ENCODE measurements at places on chromosomes 4 and X.

DNA sequence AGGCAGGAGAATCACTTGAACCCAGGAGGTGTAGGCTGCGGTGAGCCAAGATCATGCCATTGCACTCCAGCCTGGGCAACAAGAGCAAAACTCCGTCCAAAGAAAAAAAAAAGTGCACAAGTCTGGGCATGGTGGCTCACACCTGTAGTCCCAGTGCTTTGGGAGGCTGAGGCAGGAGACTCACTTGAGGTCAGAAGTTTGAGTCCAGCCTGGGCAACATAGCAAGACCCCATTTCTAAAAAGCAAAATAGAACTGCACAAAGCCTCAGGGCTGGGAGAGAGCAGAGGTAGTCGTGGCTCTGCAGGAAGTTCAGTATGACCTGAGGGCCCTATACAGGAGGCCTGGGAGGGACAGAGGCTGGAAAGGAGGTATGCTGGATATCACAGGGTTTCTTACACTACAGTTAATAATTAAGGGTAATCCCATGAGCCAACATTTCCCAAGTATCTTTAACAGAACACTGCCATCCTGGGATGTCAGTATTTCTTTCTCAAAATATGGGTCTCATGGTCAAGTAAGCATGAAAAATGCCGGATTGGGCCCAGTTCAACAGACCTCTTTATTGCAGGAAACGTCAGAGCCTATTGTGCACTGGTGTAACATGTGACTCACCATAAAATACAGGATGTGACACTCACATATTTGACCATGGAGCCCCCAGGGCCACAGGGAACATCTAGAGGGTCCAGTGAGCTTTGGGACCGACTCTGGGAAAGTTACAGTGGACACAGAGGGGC lies 37.8 kb downstream of the ACSL1 start:
- peaks cover 17% of the 10 kb centered on the region for H3K4me1 ChIP-seq
- H3K4me3 ChIP-seq, result no peak overlapping the region
- no peaks in the 10 kb centered on the region for H3K27me3 ChIP-seq
- no peak for DNase-seq
- no peak overlapping the region for H3K27ac ChIP-seq

DNA sequence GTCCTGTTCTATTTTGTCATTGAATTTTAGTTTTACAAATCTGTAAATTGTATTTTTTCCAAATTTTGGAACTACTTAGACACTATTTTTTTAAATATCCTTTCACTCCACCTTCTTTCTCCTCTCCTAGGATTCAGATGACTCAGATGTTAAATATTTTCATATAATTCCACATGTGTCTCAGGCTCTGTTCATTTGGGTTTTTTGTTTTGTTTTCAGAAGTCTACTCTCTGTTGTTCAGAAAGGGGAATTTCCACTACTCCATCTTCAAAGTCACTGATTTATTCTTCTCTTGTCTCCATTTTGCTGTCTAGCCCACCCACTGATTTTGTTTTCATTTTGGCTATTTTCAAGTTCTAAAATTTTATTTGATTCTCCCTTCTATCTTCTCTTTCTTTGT lies 264.0 kb upstream of the SLIT2 start:
- no peak overlapping the region for H3K27ac ChIP-seq
- no peaks in the 10 kb centered on the region for H3K36me3 ChIP-seq
- no peaks in the 10 kb centered on the region for H3K27me3 ChIP-seq
- no peak for DNase-seq
- no peak overlapping the region for H3K4me3 ChIP-seq

- no peak overlapping the region for H3K4me3 ChIP-seq
- H3K27ac ChIP-seq, result no peak overlapping the region
- H3K36me3 ChIP-seq, result no peaks in the 10 kb centered on the region
- H3K4me1 ChIP-seq, result no peaks in the 10 kb centered on the region
- H3K27me3 ChIP-seq, result no peaks in the 10 kb centered on the region
Measured at GRCh38 chrX:57134702-57135101, 2.5 kb downstream of the SPIN2A start.

GRCh38 chr4:2186133-2186864 lies 55.6 kb downstream of the HAUS3 start:
- no peak overlapping the region for H3K27ac ChIP-seq
- no peaks in the 10 kb centered on the region for H3K27me3 ChIP-seq
- DNase-seq, result no peak
- no peak overlapping the region for H3K4me3 ChIP-seq
- no peaks in the 10 kb centered on the region for H3K4me1 ChIP-seq
- H3K36me3 ChIP-seq, result peaks cover 14% of the 10 kb centered on the region

DNA sequence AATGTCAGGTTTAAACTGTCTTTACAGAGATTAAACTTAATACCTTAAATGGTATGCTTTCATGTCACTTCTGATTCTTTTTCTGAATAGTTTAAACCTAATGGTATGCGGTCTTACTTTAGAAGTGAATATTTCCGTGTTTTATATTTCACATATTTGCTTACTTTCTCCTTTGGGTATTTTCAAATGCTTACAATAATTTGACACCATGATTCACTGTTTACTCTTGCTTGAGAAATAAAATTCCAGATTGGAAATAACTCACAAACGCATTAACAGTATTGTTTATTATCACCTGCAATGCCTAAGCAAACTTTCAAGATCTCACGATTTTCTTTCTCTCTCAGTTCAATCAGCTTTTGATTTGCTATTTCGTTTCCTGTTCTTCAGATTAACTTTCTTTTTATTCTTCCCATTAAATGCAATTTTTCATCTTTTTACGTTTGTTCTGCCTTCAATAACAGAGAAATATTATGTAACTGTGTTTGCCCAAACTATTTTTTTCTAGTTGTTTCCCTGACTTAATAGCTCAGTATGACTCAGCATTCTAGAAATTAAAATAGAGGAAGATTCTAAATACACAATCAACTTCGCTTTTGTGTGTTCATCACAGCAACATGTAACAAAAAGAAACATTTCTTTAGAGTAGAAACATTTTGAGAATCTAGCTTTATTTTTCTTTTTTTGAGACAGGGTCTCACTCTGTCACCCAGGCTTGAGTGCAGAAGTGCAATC lies 955.5 kb upstream of the PRKX start:
- H3K27ac ChIP-seq, result no peak overlapping the region
- no peaks in the 10 kb centered on the region for H3K27me3 ChIP-seq
- no peaks in the 10 kb centered on the region for H3K36me3 ChIP-seq
- H3K4me3 ChIP-seq, result no peak overlapping the region
- no peaks in the 10 kb centered on the region for H3K4me1 ChIP-seq

- DNase-seq, result no peak
- no peak overlapping the region for H3K27ac ChIP-seq
- no peak overlapping the region for H3K4me3 ChIP-seq
- H3K27me3 ChIP-seq, result no peaks in the 10 kb centered on the region
- no peaks in the 10 kb centered on the region for H3K36me3 ChIP-seq
Measured at GRCh38 chr4:82584931-82585330, 23.1 kb upstream of the TMEM150C start.

GRCh38 chr4:89263265-89263664 lies 44.3 kb downstream of the GPRIN3 start:
- no peaks in the 10 kb centered on the region for H3K27me3 ChIP-seq
- peaks cover 25% of the 10 kb centered on the region for H3K4me1 ChIP-seq
- no peak overlapping the region for H3K27ac ChIP-seq
- DNase-seq, result no peak
- no peak overlapping the region for H3K4me3 ChIP-seq

DNA sequence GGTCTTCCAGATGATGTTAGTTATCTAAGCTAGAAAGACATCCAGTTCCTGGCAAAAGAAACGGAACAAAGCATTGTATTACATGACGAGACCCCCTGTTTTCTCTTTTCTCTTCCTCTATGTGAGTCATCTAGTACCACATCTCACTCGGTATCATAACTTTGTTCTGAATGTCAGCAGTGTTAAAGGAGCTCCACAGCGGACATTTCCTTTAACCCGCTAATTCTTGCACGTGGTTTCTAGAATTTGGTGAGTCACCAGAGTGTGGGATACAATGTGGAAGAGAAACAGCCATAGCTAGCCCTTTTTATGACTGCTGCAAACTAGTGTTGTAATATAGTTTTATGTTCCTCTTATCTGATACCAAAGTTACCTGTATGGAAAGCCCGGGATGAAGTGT lies 243.7 kb downstream of the TENM3 start:
- no peak overlapping the region for H3K4me3 ChIP-seq
- H3K27me3 ChIP-seq, result peaks cover 12% of the 10 kb centered on the region
- H3K36me3 ChIP-seq, result no peaks in the 10 kb centered on the region
- peak; percentile 7 for DNase-seq
- no peak overlapping the region for H3K27ac ChIP-seq
- H3K4me1 ChIP-seq, result peaks cover 3% of the 10 kb centered on the region

GRCh38 chr4:74389494-74389893 lies 24.5 kb downstream of the EREG start:
- no peaks in the 10 kb centered on the region for H3K4me1 ChIP-seq
- no peak overlapping the region for H3K4me3 ChIP-seq
- no peak for DNase-seq
- no peaks in the 10 kb centered on the region for H3K27me3 ChIP-seq
- H3K27ac ChIP-seq, result no peak overlapping the region
- H3K36me3 ChIP-seq, result no peaks in the 10 kb centered on the region

DNA sequence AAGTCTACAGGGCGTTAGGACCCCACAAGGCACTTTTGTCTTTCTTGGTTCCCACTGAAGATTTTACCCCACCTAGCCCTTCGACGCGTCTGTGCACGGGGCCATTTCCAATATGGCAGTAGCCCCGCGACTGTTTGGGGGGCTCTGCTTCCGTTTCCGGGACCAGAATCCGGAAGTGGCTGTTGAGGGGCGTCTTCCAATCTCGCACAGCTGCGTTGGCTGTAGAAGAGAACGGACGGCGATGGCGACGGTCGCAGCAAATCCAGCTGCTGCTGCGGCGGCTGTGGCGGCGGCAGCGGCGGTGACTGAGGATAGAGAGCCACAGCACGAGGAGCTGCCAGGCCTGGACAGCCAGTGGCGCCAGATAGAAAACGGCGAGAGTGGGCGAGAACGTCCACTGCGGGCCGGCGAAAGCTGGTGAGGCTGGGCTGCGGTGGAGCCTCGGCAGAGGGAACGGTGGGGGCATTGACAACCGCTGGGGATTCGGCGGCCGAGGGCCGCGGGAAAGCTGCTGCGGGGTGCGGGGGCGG lies at the start of gene USP11:
Gene USP11 (plus strand): TSS at position 207 of the 530 bp plus-strand sequence. CDS start 35 bp downstream, at position 242.
- peak within 1 kb of the TSS; percentile 96 for H3K27ac ChIP-seq
- no peaks in the 10 kb centered on the region for H3K27me3 ChIP-seq
- H3K4me1 ChIP-seq, result peaks cover 19% of the 10 kb centered on the region
- peak; percentile 68 for DNase-seq

GRCh38 chrX:18995221-18995620 lies 11.3 kb upstream of the PHKA2 start:
- no peak overlapping the region for H3K27ac ChIP-seq
- H3K27me3 ChIP-seq, result no peaks in the 10 kb centered on the region
- DNase-seq, result no peak
- H3K4me3 ChIP-seq, result no peak overlapping the region

GRCh38 chrX:40852586-40852985 lies 117.2 kb upstream of the MED14 start:
- no peaks in the 10 kb centered on the region for H3K27me3 ChIP-seq
- H3K36me3 ChIP-seq, result no peaks in the 10 kb centered on the region
- DNase-seq, result no peak
- H3K4me3 ChIP-seq, result no peak overlapping the region
- H3K4me1 ChIP-seq, result peaks cover 8% of the 10 kb centered on the region

GRCh38 chr4:35802644-35803043 lies 441.7 kb downstream of the ARAP2 start:
- H3K4me1 ChIP-seq, result no peaks in the 10 kb centered on the region
- no peaks in the 10 kb centered on the region for H3K36me3 ChIP-seq
- H3K4me3 ChIP-seq, result no peak overlapping the region
- H3K27me3 ChIP-seq, result no peaks in the 10 kb centered on the region

- H3K27ac ChIP-seq, result no peak overlapping the region
- H3K4me3 ChIP-seq, result no peak overlapping the region
- DNase-seq, result no peak
Measured at GRCh38 chr4:77097611-77098010, 21.8 kb upstream of the CCNI start.

- peaks cover 2% of the 10 kb centered on the region for H3K4me1 ChIP-seq
- no peaks in the 10 kb centered on the region for H3K36me3 ChIP-seq
- H3K4me3 ChIP-seq, result no peak overlapping the region
- H3K27me3 ChIP-seq, result peaks cover 7% of the 10 kb centered on the region
Measured at GRCh38 chr4:47075919-47076318, 44.6 kb downstream of the GABRB1 start.

DNA sequence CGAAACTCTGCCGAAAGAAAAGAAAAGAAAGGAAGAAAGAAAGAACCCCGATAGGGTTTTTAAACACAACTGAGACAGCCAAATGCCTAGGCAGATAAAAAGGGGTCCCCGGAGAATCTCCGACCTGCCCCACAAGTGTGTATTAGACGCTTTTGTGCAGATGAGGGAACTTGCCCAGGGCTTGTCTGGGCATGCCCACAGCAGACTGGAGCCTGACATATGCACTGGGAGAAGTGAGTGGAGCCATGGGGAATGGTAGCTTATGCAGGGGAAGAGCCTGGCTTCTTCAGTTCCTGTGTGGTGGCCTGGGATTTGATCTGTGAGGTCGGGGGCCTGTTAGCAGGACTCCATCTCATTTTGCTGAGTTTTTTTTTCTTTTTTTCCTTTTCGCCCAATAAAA lies 199.0 kb downstream of the GPC3 start:
- no peaks in the 10 kb centered on the region for H3K4me1 ChIP-seq
- no peak overlapping the region for H3K27ac ChIP-seq
- H3K27me3 ChIP-seq, result no peaks in the 10 kb centered on the region
- no peaks in the 10 kb centered on the region for H3K36me3 ChIP-seq
- DNase-seq, result no peak

- no peaks in the 10 kb centered on the region for H3K27me3 ChIP-seq
- no peaks in the 10 kb centered on the region for H3K4me1 ChIP-seq
- H3K4me3 ChIP-seq, result no peak overlapping the region
- no peak for DNase-seq
Measured at GRCh38 chr4:111639120-111639690, 506.0 kb upstream of the FAM241A start.

DNA sequence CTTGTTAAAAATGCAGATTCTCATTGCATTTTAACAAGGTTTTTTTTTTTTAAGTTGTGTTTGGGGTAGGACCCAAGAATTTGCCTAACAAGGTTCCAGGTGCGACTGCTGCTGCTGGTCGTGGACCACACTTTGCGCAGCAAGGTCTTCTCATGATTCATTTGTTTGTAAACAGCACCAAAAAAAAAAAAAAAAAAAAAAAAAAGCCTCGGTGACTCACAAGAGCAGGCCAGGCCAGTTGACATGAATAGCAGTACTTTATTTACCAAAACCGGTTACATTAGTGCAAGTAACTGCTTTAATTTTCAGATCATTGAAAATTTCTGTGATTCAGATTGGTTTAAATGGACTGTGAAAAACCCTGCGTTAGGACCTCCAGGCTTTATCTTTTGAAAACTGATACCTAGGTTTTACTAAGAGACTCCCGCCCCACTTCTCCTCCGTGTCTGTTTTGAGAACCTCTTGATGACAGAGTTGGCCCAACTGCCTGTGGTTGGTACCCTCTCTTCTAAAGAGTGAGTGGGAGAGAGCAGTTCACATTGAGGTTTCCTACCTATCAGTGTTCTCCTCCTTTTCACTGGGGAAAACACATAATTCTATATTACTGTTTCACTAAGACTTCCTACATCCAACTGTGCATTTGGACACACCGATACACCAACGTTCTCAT lies 86.2 kb downstream of the PHEX start:
- no peak for DNase-seq
- H3K27ac ChIP-seq, result peak overlapping the region; percentile 12
- peaks cover 4% of the 10 kb centered on the region for H3K4me1 ChIP-seq

GRCh38 chr4:15914291-15914690 lies 24.2 kb downstream of the FGFBP1 start:
- no peak for DNase-seq
- H3K4me1 ChIP-seq, result peaks cover 9% of the 10 kb centered on the region
- no peak overlapping the region for H3K4me3 ChIP-seq
- peaks cover 2% of the 10 kb centered on the region for H3K36me3 ChIP-seq
